Gastroesophageal sphincter (tissue), 4 donors: ENCODE measurements at places on chromosomes 6 and 20. TPM values are rescaled to one million over a fixed set of nuclear protein-coding genes. Genes with fewer than 3 reads are reported as not detected.

HLA-DQA2 gene
- total RNA-seq, result not detected

QRSL1 gene
- total RNA-seq, result 10.1 TPM

RIPOR3 gene
- 9.6 TPM for total RNA-seq

IBTK gene
- 27.3 TPM for total RNA-seq

STX11 gene
- total RNA-seq, result 7.6 TPM

PTGIS gene
- 75.3 TPM for total RNA-seq

KHDC1L gene
- total RNA-seq, result not detected
